Retina (tissue), 1 donor: ENCODE measurements at places on chromosomes 6 and 20.

- no peak for DNase-seq
Observed at GRCh38 chr6:86959656-86960055, 22.3 kb downstream of the HTR1E start.

- DNase-seq = no peak
Observed at GRCh38 chr6:44636561-44637248, 249.2 kb downstream of the CDC5L start.

DNA sequence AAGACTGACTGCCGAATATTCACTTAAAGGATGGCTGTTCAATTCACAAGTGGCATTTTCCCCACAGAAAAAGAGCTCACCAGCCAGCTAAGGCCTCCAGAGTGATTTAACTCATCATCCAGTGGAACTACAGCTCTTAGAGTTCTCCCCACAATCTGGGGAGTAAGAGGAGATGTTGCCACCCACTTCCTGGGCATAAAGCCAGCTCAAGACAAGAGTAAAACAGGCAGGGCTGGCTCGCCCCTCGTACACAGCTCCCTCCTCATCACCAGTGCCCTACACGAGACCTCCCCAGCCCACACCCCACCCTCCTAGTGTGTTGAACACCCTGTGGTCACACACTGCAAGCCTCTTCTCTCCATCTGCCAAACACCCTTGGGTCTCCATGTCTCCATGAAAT, 47.2 kb upstream of the IPCEF1 start:
- DNase-seq = no peak

DNA sequence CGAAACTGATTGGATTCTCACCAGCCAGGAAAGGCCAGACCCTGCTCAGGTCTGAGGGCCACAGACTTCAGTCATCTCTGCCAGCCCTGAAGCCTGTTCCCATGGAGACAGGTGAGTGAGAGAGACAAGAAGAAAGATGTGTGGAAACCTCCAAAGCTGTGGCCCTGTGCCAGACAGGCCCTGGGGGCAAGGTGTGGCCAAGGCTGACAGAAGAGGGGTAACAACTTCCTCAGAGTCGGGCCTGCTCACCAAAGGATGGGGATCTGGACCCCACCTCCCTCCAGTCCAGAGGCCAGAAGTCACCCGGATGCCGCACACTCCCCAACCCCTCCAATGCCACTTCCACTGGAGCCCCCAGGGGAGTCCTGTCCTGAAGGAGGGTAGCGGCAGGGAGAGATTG, 73.6 kb downstream of the MDGA1 start:
- no peak for DNase-seq

DNA sequence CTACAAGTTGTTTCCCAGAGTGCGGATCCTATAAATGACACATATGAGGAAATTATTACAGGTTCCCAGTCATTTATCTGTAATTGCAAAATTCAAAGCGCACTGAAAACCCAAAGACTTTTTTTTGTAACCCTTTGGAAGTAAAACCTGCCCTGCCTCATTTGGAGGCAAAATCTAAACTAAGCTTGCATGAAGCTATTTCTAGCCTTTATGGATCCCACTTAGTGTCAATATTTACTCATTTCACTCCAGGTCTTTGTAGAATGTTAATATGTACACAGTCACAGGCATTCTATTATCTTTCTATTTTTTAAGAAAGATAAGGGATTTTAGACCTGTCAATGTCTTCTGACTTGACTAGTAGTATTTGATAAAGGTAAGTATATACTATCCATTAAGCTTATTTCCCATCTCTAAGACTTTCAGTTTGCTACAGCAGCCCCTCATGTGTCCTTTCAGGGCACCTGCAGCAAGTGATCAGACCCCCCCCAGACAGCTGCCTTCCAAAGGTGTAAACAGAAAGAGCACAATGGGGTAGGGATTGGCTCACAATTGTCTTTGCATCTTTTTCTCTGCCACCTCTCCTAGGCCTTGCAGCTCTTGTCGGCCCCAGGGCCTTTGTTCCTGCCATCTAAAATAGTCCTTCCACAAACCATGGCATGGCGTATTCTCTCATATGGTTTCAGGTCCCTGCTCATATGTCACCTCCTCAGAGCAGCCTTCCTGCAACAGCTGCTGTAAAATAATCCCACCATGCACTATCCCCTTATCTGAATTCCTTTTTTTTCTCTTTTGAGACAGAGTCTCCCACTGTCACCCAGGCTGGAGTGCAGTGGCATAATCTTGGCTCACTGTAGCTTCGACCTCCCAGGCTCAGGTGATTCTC, 1.3 kb upstream of the REPS1 start:
- DNase-seq = no peak
